Right lung (tissue), 10 donors: ENCODE measurements at places on chromosomes 4 and X.

DNA sequence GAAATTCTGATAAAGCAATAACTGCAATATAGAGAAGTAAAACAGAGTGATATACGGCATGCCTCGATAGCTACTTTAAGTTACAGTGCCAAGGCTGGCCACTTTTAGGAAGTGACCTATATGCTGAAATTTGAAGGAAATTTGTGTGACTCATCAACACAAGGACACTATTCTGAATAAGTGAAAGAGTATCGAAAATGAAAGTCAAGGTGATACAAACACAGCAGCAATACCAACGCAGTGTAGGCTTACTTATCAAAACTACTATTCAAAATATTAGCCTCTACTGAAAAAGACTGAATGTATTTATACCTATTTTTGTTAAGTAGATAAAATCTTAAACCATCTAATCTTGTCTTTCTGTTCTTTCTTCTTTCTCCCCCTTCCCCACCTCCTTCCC lies 459.9 kb upstream of the GNPDA2 start:
- no peak for DNase-seq

DNA sequence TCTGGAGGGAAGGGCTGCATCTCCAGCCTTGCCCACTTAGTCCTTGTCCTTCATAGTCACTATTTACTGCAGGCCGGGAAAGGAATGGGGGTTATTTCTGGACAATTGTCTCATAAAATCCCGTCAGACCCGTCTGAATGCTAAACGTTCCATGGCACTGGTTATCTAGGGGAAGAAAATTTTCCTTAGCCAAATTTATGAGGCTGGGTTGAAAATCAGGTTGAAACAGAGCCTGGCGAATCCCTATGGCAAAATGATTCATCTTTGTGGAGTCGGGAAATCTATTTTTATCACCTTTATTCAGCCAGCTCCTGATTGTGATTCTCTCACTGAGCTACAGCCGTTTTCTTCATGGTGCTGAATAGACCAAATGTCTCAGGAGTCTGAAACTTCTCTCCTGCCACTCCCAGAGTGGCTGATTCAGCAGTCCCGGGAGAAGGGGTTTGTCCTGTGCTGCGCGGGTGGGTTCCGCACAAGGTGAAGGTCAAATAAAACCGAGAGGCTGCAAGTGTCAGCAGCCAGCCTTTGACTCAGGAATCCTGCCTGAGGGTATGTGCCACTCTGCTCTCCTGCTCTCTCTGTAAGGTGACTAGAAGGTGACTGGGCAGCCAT lies 1.0 kb downstream of the LIMCH1 start:
- no peak for DNase-seq

DNA sequence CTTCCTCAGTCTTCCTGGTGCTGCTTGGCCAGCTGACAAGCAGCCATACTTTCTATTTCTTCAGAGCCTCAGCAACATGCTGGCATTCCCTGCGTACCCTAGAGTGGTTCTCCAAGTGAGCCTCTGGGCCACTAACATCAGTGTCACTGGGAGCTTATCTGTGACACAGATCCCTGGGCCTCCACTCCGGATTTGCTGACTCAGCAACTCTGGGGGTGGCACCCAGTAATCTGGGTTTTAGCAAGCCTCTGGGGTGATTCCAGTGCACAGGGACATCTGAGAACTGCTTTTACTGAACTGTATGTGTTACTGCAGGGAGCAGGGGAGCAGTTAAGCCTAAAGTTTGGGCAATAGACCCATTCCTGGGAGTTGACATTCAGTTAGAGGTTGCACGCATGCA lies 28.2 kb upstream of the HMGB3 start:
- no peak for DNase-seq

DNA sequence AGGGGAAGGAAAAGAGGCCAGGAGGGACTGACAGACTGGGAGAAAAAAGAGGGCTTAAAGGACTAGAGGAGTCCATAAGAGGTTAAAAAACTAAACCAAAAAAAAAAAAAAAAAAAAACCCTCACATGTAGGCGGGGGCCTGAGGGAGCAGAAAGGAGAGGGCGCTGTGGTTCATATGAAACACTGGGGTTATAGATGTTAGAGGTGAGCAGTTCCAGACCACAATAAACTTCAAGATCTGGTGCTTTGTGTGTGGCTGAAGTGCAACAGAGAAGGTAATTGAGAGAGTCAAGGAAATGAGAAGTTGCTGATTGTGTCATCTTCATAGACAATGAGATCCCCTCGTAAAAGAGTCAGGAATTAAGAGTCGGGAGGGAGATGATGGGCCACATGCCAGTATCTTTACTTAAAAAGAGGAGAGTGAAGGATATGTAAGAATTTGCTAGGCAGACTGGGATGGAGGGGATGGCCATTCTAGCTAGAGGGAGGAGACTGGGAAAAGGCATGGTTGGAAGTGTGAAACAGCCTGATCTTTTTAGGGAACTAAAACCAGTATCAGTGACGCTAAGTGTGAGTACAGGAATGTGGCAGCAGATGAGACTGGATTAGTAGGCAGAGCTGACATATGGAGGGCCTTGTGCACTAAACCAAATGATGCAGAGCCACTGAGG lies 18.4 kb upstream of the OGT start:
- no peak for DNase-seq

DNA sequence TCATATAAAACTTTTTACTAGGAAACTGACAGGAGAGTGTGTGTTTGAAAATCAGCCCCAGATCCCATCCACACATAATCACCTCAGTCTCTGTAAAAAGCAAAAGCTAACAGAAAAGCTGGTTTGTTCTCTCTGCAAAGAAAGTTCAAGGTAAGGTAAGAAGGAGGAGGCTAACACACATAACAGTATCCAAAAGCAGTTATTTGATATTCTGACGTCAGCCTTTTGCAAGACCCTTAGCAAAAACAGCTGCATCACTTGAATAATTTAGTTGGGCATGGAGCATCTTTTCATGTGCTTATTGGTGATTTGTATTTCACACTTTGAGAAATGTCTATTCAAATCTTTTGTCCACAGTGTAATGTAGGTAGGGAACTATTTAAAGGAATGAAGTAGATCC lies 5.5 kb downstream of the TCEAL9 start:
- DNase-seq: no peak

DNA sequence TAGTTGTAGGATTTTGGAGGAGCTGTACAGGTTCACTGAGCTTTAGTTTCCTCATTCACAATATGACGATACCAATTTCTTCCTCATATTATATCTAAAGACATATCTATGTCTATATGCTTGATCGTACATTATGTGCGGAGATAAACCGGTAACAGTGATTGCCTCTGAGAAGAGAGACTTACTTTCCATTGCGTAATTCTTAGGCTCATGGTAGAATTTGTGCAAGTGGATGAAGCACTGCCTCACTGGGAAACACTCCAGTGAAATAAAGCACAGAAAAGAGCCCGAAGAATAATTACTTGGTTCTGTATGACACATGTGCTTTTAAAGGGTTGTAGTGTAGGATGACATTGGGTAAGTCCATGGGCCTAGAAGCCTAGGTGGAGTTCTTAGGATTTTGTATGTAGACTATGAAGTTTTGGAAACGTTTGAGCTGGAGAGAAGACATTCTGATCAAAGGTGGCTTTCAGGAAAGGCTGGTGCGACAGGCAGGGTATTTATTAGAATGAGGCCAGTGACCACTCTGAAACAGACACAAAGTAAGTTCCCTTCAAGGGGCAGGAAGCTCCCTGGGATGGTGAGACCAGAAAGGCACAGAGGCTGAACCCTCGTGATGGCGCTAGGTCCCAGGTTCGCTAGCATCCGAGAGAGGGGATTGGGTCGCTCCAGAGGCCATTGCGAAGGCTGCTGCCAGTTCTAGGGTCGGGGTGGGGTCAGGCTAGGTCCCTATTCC lies 649 bp upstream of the VBP1 start:
- DNase-seq: no peak

- DNase-seq: no peak
Observed at GRCh38 chrX:71105628-71106027, 912 bp downstream of the CXorf65 start.

DNA sequence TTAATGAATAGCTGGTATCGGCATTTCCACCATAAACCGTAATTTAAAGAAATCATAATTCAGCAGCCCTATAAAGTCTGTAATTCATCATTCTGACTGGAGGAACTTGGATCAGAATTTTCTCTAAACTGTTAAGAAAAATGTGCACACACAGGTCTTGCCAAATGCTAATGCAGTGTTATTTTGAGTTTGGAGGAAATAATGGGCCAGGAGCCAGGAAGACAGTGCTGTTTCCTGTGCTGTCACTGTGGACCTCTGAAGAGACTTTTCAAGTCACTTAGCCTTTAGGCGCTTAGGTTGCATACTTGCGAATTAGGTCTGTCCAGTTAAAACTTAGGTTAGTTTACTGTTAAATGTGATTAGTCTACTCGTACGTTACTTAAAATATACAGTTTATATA lies 137.5 kb upstream of the ANXA3 start:
- peak; percentile 31 for DNase-seq

- DNase-seq: no peak
Observed at GRCh38 chrX:2967998-2968909, 38.1 kb upstream of the ARSH start.

GRCh38 chr4:101283434-101283833 lies 63.9 kb downstream of the PPP3CA start:
- DNase-seq: no peak

- no peak for DNase-seq
Observed at GRCh38 chrX:152231106-152231505, 92.7 kb upstream of the MAGEA10 start.

GRCh38 chr4:107894138-107894603 lies 37.2 kb upstream of the CYP2U1 start:
- DNase-seq: no peak

GRCh38 chr4:8010618-8011017 lies 71.0 kb upstream of the AFAP1 start:
- DNase-seq: peak; percentile 92

DNA sequence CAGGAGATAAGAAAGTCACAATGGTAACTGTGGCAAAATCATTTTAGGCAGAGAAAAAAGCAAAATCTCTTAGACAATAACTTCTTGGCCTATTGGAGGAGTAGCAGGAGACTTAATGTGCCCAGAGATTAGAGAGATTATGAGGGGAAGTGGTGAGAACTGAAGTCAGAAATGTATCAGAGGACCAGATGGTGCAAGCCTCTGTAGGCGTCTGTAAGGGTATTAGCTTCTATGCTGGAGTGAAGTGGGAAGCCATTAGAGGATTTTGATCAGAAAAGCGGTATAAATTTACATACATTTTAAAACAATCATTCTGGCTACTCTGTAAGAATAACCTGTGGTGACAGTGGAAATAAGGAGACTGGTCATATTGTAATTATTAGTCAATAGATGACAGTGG lies 236.7 kb downstream of the FAT4 start:
- no peak for DNase-seq

DNA sequence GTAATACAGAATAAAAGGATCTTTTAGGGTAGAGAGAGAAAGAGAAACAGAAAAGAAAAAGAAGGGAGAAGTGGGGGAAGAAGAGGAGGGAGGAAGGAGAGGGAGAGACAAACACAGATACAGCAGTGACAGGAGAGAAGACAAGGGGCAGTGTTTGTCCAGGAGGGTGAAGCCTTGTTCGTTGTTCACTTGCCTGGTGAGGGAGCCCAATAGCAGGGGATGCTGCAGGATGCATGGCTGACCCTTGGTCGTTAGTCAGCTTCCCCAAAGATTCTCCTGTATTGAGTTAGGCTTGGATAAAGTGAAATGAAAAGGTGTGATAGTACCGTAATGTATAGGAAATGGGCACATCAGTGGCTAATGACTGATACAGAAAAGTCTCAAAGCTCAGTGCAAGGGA lies 403.7 kb downstream of the IL15 start:
- DNase-seq: no peak

DNA sequence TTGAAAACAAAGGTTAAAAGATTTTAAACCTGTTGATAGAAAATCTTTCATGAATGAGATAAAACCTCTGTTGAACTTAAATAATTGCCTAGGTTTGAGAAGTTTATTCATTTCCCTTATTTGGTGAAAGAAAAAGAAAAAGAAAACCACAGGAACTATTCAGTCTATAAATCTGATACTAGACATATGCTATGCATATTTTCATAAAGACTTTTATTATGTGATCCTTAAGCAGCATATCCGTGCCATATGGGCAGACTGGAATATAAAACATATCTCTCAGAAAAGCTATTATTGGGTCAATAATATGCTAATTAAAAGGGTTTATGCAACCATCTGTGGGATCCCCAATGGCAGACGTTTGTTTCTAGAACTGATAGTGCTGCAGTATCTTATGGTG lies 178.7 kb downstream of the RASL11B start:
- no peak for DNase-seq

DNA sequence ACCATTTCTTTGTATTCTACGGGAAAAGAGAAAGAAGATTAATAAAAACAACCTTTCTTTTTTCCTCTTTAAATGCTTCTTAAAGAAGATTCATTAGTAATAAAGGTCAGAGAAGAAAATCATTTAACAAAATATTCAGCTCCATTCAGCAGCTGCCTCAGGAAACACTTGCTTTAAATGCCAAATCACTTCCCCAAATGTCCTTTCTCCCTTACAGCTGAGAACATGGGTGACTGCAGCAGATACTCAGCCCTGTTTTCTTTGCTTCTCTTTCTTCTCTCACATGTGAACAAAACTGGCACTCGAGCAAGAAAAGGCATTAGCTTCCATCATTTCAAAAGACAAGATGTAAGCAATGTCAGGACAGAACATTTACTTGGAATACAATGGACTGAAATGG lies 120.2 kb downstream of the INPP4B start:
- no peak for DNase-seq

DNA sequence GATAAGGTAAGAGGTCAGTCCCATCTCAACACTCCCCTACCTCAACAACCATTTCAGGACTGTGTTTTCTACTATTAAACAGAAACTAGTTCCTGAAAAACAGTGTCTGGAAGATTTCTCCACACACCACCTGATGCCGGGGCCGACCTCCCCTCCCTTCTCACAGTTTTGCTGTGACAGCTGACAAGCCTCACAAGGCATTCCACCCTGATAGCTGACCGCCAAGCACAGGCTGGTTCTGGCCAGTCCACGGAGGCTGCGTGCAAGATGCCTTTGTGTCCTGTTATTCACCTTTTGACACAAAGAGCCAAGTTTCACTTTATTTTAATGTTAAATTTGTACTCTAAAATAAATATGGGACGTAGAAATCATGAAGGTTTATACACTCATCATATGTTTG lies 758.6 kb downstream of the PDHA2 start:
- no peak for DNase-seq
